ENCODE measurements at places on chromosomes 6 and 20.

DNA sequence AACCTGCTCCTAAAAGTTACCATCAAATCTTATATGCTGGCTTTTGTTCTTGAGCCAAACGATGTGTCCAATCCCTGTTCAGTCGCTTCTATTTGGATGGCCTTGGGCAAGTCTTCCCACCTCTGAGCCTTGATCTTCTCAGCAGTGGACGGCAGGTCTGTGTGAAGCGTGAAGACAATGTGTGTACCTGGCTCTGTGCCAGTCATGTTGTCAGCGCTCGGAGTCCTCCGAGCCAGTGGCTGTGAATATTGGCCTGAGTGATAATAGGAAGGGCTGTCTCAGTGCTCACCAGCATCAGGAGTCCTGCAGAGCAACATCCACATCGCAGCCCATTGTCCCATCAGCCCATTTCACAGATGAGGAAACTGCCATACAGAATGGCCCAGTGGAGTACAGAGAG is 219.0 kb downstream of the CDC5L start:
- no peak for DNase-seq

GRCh38 chr20:38127920-38128528 is 37.0 kb downstream of the TGM2 start:
- no peak for DNase-seq

- peak; percentile 11 for DNase-seq
Measured at GRCh38 chr6:21438237-21438985, 155.1 kb upstream of the SOX4 start.

DNA sequence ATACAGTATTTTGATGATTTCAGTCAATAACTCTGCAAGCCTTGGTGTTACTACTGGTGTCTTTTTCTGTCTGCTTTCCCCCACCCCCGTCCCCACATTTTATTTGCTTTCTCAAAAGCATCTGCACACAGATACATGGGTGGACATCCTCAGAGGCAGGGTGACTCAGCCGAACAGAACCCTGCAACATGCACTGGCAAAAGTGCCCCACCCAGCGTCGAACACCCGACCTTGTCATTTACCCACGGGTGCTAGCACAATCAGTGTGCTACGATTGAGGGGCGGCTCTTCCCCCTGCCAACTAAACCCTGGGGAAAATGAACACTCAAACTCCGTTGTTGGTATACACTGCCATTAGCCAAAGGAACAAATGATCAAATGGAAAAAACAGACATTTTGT is 115.9 kb upstream of the NAA20 start:
- no peak for DNase-seq

DNA sequence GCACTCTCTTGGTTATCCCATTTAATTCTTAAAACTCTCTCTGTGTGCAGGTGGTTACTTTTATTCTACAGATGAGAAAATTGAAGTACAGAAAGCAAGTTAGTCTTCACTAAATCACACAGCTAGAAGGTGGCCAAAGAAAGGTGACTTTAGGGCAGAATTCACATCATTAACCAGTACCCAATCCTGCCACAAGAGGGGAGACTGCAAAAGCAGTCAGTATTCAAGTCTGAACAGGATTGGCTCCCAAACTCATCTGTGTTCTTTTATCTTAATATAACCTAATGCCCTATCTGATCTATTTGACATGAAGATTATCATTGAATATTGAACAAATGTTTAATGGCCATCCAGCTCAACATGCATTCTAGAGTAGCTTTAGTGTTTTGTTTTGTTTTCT is 225.3 kb upstream of the FAM83B start:
- DNase-seq, result no peak

GRCh38 chr6:148173548-148173947 is 169.1 kb upstream of the SASH1 start:
- no peak for DNase-seq

GRCh38 chr6:6806844-6807518 is 218.5 kb downstream of the LY86 start:
- no peak for DNase-seq

- no peak for DNase-seq
Measured at GRCh38 chr20:50301712-50302111, 111.1 kb downstream of the CEBPB start.

GRCh38 chr6:114833211-114833610 is 490.4 kb upstream of the HS3ST5 start:
- DNase-seq, result no peak

DNA sequence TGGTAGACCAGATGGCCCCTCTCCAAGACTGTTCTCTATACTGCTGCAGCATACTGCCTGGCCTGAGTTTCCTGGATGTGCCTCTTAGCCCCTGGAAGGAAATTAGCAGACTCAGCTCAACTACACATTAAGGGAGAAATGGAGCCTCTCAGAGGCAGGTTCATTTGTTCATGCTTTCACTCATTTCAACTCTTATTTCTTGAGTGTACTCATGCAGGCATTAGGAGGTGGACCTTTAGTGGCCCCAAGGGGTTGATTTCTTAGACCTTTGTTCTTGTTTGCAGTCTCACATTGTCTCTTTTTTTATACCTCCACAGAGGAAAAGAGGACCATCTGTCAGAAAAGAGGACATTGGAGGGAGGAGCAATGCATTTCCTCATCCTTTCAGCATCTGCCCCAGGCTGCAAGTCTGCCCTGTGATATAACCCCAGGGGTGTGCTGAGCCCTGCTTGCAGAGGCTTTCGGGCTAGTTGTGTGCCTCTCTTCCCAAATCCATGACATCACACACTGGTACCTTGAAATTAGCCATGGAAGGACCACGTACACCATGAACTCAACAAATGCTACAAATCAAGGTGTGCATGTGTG is 456.2 kb downstream of the CD83 start:
- DNase-seq, result no peak

DNA sequence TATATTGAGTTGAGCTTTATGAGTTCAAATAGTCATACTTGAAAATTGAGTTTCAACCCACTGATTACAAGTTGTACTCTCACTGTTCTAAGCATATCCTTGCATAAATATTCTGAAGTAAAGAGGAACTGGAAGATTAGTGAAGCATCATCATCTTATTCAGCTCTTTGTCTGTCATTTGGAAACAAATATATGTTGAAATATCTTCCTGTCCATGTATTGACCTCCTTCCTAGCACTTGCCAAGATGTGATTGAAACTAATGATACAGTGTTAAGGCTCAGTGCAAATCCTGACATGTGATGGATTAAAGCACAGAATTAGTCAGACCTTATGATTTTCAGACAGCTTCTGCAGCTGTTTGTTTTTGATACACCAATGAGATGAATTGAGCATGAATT is 434.3 kb downstream of the TBC1D32 start:
- DNase-seq, result no peak

- DNase-seq, result no peak
Measured at GRCh38 chr6:159978291-159979135, 9.6 kb downstream of the IGF2R start.

GRCh38 chr20:17077030-17077429 is 149.8 kb upstream of the PCSK2 start:
- no peak for DNase-seq

DNA sequence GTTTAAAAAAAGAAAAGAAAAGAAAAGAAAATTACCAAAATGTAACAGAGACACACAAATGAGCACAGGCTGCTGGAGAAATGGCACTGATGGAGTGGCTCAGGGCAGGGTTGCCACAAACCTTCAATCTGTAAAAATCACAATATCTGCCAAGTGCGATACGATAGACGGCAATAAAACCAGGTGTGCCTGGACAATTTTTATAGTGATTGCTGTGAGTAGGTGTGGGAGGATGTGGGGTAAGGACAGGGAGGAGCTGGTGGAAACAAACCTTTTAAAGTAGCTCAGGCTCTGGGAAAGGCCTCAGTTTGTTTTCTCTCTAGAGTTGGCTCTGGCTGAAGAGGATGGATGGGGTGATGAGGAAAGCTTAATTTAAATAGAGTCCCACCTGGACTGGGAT is 592.7 kb upstream of the AGPAT4 start:
- DNase-seq, result no peak

DNA sequence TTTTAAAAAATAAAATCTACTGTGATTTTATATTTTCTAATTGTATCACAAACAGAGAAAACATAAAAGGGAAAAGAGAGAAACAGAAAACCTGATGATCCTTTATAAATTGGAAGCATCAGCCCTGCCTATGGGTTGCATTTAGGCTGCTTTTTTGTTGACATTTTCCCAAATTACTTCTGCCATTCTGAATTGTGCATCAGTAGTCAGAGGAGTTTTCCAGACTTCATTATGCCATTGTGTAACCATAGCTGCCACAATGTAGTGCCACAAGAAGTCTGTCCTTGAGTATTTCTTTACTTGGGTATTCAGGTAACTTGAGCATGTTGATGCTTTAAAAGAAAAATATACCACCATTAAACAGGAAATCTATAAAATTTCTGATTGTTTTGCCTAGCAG is 130.3 kb downstream of the HACE1 start:
- no peak for DNase-seq

DNA sequence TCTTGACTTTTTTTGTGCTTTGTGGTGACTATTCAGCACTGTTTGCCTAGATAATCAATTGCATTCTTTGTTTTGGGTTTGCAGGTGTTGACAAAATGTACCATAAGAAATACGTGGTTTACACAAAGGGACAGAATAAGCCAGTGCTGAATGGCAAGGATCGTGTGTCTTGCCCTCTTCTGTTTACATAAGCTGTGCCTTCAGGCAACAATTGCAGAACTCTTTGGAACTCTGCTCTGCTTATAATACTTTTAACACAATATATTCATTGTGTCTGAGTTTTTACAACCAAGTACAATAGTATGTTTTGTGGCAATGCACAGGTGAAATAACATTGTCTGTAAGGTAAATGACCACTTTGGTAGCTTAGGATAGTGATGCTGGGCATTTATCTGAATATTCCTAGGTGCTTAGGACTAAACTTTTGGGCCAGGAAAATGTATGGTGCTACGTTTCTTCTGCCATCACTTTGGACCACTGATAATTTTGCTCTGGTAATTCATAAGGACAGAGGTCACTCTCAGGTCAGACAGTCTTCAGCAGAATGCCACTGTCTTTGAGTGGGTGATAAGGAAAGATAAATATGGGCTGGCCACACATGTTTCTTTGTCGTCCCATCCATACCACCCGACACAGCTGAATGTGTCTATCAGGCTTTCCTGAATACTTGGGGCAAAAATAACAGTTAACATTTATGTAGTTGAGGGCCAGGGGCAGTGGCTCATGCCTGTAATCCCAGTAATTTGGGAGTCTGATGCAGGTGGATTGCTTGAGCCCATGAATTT is 344.6 kb upstream of the IMPG1 start:
- DNase-seq, result no peak

GRCh38 chr20:61940491-61940890 is 125.2 kb downstream of the TAF4 start:
- no peak for DNase-seq

- DNase-seq, result no peak
Measured at GRCh38 chr6:160298121-160298520, 39.5 kb upstream of the SLC22A2 start.

DNA sequence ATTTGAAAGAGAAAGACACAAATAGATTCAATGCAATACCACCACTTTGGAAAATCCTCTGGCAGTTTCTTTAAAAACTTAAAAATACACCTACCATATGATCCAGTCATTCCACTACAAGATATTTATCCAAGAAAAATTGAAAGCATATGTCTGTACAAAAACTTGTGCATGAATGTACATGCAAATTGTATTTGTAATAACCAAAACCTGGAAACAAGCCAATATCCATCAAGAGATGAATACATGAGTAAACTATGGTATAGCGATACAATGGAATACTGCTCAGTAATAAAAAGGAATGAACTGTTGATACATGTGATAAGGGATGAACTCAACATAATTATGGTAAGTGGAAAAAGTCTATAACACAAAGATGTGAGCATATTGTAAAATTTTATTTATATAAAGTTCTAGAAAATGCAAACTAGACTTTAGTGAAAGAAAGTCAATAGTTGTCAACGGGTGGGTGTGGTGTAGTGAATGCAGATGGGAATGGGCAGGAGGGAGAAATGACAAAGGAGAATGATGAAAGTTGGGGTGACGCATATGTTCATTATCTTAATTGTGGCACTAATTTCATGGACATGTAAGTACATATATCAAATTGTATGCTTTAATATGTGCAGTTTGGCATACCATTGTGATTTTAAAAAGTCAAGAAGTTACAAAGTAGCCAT is 347.5 kb downstream of the SAMD5 start:
- no peak for DNase-seq

GRCh38 chr6:110255211-110255750 is 75.1 kb downstream of the CDC40 start:
- no peak for DNase-seq

DNA sequence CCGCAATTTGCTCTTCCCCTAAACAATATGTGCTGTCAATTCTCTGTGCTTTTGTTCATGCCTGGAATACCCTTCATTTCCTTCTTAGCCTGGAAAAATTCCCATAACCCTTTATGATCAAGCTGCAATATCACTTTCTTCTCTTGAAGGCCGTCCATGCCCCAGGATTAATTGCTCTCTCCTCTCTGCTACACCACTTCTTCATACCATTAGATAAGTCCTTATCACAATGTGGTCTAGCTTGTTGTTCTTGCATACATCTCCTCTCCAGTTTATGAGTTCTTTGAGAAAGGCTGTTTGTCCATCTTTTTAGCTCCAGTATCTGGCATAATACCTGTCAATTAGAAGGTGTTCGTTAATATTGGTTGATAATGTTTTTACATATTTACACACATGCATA is 111.2 kb upstream of the SAMD5 start:
- DNase-seq, result no peak

All from stimulated activated CD4-positive, alpha-beta T cell treated with anti-CD3 and anti-CD28 coated beads, TNF-alpha, amount 100 ng/mL, for 48 hours (primary cell).